Coronary artery (tissue), 2 donors: ENCODE measurements at places on chromosomes 2 and 18.
A peak's percentile ranks its signal among the peaks of the same experiment; 100 is the strongest.

- no peak for DNase-seq
These were observed 43.3 kb downstream of the CACNB4 start for GRCh38 chr2:152055366-152056108.

- no peak for DNase-seq
These were observed 9.5 kb downstream of the DIPK1C start for GRCh38 chr18:74447404-74448152.

- DNase-seq, result no peak
These were observed 14.1 kb downstream of the DSC1 start for GRCh38 chr18:31148600-31148999.

- no peak for DNase-seq
These were observed 978.8 kb upstream of the POU3F3 start for GRCh38 chr2:103875131-103875530.

- no peak for DNase-seq
These were observed 19.6 kb downstream of the EHBP1 start for GRCh38 chr2:62724886-62725711.

- no peak for DNase-seq
These were observed 41.7 kb downstream of the ARL5A start for GRCh38 chr2:151786483-151786882.

- no peak for DNase-seq
These were observed 17.9 kb upstream of the PTPN4 start for GRCh38 chr2:119741868-119742267.

DNA sequence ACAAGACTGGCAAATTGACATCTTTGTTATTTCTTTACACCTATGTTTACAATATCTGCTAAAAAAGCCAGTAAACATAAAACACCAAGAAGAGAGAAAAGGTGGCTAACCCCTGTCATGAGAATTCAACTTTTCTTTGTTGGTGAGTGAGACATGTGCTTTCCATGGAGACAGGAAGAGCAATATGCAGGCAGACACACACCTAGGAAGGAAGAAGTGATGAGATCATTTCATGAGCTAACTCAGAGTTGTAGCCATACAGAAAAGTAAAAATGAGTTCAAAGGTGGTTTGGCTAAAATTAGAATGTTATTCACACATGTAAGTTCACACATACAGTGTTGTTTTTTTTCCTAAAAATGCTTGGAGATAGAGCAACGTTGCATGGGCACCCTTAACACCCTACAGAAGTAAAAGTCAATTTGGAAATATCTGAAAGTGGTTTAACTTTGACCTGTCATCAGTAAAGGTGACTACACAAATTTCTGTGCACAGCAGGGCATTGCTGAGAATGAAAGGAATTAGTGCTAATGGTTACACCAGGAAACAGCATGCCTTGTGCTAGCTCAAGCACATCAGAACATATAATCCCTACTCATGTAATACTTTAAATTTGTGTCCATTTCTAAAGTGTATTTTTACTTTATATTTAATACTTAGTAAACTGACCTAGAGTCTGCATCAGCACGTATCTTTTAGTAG lies 557.6 kb downstream of the CBLN2 start:
- no peak for DNase-seq

DNA sequence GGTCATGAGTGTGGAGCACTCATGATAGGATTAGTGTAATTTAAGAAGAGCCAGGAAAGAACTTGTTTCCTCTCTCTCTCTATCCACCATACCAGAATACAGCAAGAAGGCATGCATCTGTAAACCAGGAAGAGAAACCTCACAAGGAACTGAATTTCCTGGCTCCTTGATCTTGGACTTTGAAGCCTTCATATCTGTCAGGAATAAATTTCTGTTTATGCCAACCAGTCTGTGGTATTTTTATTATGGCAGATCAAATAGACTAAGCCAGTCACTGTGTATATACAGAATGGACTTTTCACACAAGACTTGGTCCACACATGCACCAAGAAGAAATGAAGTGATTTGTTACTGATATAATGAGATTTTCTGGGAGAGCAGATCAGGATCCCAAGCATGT lies 930.1 kb upstream of the TMEFF2 start:
- no peak for DNase-seq

- no peak for DNase-seq
These were observed 5.9 kb upstream of the NPAS2 start for GRCh38 chr2:100814043-100814442.

DNA sequence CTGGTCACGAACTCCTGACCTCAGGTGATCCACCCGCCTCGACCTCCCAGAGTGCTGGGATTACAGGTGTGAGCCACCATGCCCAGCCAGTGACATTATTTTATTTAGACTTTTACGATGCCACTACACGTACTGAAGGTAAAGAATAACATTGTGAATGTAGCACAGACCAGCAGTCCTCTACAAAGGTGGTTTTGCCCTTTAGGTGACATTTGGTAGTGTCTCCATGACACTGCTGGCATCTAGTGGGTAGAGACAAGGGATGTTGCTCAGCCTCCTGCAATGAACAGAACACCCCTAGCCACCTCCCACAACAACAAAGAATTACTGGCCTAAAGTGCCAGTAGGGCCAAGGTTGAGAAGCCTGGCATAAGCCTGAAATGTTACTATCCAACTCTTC lies 69.5 kb downstream of the MYOM1 start:
- no peak for DNase-seq

GRCh38 chr2:105521616-105522015 lies 122.8 kb upstream of the FHL2 start:
- no peak for DNase-seq

- DNase-seq, result no peak
These were observed 12.2 kb downstream of the SCN1A start for GRCh38 chr2:166115589-166115988.

- DNase-seq, result no peak
These were observed 33.1 kb upstream of the POLE4 start for GRCh38 chr2:74925361-74925786.

DNA sequence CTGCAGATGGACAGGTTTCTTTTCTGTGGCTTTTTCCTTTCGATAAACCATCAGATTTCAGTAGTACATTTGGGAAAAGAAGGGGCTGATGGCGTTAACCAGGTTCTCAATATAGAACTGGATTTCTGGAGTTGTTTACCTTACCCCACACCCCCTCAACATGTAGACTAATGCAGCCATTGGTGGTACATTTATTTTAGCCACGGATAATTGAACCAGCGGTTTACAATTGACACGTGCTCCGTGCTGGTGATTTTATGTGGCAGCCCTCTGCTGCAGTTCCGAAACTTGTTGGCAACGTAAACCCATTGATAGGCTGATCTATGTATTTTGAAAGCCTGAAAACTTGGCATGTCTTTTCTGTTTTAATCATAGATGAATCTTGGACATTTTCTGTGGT lies 5.4 kb downstream of the SOX11 start:
- no peak for DNase-seq

- DNase-seq, result peak; percentile 45
These were observed 24.2 kb downstream of the TET3 start for GRCh38 chr2:74008761-74009395.

- no peak for DNase-seq
These were observed 12.5 kb downstream of the GRP start for GRCh38 chr18:59232309-59233016.

DNA sequence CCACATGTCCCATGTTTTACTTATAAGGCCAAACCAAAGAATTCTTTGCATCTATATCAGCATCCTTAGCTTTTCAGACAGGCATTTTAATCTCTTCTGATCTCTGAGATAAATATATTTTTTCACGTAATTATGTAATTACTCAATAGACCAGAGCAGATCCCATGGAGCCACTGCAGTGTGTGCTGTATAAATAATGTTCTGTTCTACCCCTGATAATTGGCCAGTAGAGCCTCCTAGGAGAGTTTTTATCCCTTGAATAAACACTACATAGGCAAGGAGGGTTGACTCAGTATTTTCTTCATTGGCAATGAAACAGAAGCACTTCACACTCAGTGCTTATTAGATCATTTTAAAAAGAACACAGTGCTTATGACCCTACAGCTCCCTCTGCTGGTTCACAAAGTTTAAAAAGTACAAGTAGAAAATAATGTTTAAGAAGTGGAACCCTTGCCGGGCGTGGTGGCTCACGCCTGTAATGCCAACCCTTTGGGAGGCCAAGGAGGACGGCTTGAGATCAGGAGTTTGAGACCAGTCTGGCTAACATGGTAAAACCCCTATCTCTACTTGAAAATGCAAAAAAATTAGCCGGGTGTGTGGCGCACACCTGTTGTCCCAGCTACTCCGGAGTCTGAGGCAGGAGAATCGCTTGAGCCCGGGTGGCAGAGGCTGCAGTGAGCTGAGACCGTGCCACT lies 91.9 kb downstream of the PPP1R1C start:
- no peak for DNase-seq

DNA sequence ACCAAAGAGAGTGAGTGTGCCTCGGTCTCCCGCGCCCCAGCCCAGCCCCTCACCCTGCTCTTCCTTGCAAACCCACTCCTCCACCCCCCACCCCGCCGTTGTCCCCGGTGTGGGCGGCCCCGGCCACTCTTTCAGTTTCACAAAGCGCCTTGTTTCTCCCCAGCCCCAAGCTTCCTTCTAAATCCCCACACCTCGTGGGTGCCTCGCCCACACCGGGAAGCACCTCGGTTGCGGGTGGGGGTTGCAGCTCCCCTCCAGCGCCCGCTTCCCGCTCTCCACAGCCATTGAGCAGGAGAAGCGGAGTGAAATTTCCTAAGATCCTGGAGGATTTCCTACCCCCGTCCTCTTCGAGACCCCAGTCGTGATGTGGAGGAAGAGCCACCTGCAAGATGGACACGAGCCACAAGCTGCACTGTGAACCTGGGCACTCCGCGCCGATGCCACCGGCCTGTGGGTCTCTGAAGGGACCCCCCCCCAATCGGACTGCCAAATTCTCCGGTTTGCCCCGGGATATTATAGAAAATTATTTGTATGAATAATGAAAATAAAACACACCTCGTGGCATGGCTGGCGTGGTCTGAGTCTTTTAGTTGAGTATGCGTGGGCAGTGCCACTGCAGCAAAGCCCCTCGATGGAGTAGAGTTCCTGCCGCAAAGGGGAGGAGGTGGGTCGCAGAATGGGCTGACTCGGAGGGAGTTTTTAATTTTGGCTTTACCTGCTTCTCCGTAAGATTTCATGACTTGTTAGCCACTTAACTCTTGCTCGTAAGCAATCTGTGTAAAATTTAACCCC lies 848 bp downstream of the TMSB10 start:
- DNase-seq, result no peak

GRCh38 chr2:26002632-26003310 lies 20.5 kb upstream of the KIF3C start:
- DNase-seq, result no peak

GRCh38 chr2:72533765-72534164 lies 292.1 kb downstream of the EXOC6B start:
- DNase-seq, result no peak

GRCh38 chr2:238868616-238869292 lies 20.9 kb downstream of the TWIST2 start:
- no peak for DNase-seq

GRCh38 chr2:123495241-123495640 lies 529.8 kb upstream of the CNTNAP5 start:
- DNase-seq, result no peak

- no peak for DNase-seq
These were observed 14.3 kb upstream of the NOL10 start for GRCh38 chr2:10704034-10704594.

- no peak for DNase-seq
These were observed 78.9 kb upstream of the LMAN1 start for GRCh38 chr18:59437851-59438569.

DNA sequence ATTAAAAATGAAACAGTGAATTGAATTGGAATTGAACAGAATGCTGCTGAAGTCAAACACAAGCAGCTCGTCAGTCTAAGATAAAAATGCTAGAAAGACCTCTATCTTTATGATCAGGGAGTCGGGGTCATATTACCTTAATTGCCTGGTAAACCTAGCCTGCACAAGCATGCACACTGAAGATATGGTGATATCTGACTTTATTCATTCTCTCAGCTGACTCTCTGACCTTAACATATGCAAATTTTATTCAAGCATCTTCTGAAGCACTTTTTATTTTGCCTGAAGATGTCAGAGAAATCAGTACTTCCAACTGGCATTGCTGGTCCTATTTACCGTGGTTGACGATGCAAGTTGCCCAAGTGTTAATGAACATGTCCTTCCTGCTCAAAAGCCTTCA lies 56.4 kb downstream of the DNER start:
- no peak for DNase-seq

DNA sequence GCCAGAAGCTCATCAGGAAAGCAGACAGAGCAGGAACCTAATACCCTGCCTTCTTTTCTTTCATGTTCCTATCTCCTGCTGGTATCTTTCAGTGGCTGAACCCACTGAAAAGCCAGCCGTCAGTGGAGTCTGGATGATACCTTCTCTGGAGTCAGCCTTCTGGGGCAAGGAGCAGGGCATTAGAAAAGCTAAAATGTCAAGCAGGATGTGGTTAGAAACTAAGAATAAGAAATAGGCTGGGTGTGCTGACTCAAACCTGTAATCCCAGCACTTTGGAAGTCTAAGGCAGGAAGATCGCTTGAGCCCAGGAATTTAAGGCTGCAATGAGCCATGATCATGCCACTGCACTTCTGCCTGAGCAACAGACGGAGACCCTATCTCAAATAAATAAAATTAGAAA lies 642.0 kb upstream of the FSHR start:
- DNase-seq, result no peak

DNA sequence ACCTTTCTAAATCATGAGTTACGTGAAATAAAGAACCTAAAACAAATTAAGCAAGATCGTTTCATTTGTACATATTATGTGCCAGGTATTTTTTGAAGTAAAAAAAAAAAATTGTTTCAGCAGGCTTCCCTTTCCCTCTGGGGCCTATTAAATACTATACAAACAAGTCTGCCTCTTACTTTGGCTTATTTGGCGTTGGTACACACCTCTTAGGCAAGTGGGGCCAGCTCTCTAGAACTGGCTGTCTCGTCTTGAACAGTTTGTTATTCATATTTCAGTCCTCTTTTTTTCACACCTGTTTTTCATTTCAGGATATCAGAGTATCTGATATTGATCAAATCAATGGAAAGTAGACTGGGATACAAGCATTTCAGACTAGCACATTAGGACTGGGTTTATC lies 27.4 kb upstream of the PPP3R1 start:
- DNase-seq, result no peak

GRCh38 chr2:184646593-184646992 lies 48.3 kb downstream of the ZNF804A start:
- no peak for DNase-seq

- DNase-seq, result no peak
These were observed 46.6 kb upstream of the HPCAL1 start for GRCh38 chr2:10256031-10256514.

DNA sequence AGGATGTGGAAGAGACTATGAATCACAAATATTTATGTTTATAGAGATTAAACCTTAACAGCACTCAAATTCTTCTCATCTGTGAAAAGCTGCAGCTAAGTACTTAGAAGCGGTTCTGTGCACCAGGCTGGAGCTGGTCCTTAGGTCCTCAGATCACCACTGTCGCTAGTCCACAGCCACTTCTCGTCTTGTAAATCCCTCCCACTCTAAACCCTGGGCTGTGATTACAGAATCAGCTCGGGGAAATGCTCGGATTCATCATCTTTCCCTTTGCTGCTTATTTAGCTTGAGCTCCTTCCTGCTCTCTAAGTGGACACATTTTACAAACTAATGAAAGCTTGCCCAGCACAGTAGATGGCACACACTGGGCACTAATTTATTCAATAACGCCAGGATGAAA lies 61.7 kb downstream of the RNF152 start:
- DNase-seq, result no peak

GRCh38 chr2:203533676-203534591 lies 1.2 kb downstream of the RAPH1 start:
- DNase-seq, result no peak
